ENCODE measurements at places on chromosomes 13 and 19. TPM values are rescaled to one million over a fixed set of nuclear protein-coding genes. Genes with fewer than 3 reads are reported as not detected.

Gene TMEM238
- 0.97 TPM for total RNA-seq

Gene ZNF66
- total RNA-seq, result 1.9 TPM

Gene GIPR
- 11.0 TPM for total RNA-seq

Gene CXCL17
- not detected for total RNA-seq

Gene ANGPTL8
- total RNA-seq, result 20.3 TPM

Gene TMEM255B
- total RNA-seq, result 10.5 TPM

Gene DACH1
- total RNA-seq, result 3.1 TPM

Gene OR7A5
- not detected for total RNA-seq

Gene SIGLECL1
- not detected for total RNA-seq

Gene FAM216B
- total RNA-seq, result 14.8 TPM

Gene ZIC5
- total RNA-seq, result not detected
